Activated CD8-positive, alpha-beta memory T cell treated with anti-CD3 and anti-CD28 coated beads for 1 hour (primary cell): ENCODE measurements at places on chromosomes 5 and 9.
A peak's percentile ranks its signal among the peaks of the same experiment; 100 is the strongest.

- DNase-seq, result no peak
These were observed 2.2 kb downstream of the ZCCHC9 start for GRCh38 chr5:81303563-81303962.

DNA sequence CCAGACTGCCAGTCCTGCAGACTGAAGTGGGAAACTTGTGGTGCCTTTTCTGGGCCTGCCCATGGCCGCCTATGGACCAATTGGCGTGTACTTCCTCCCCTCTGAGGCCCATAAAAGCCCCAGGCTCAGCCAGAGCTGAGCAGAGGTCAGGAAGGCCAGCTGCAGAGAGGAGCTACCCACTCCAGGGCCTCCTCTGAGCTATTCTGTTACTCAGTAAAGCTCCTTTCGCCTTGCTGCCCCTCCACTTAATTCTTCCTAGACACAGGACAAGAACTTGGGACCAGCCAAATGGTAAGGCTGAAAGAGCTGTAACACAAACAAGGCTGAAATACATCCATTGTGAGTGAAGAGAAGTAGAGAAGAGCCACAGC is 106.4 kb downstream of the C9orf50 start:
- DNase-seq, result no peak

GRCh38 chr9:137619240-137620047 is 639 bp downstream of the EHMT1 start:
- no peak for DNase-seq

- no peak for DNase-seq
These were observed 204.2 kb upstream of the PTGER4 start for GRCh38 chr5:40475561-40475960.

- DNase-seq, result no peak
These were observed 189.8 kb downstream of the TLE1 start for GRCh38 chr9:81499594-81499993.

DNA sequence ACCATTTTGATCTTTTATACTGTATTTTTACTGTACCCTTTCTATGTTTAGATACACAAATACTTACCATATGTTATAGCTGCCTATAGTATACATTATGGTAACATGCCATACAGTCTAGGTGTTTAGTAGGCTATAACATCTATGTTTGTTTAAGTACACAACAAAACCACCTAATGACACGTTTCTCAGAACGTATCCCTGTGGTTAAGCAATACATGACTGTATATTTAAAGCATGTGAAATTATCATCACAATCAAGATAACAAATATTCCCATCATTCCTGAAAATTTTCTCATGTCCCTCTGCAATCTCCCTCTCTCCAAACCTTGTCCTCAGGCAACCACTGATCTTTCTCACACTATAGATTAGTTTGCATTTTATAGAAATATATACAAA is 66.4 kb upstream of the SUSD1 start:
- no peak for DNase-seq

GRCh38 chr5:75611311-75612225 is at the start of gene ANKDD1B:
TSS of gene ANKDD1B (plus strand) at chr5:75611453. CDS start at chr5:75611635, 182 bp downstream.
- no peak for DNase-seq

GRCh38 chr9:93677641-93678136 is 101.3 kb downstream of the PHF2 start:
- no peak for DNase-seq

- peak; percentile 1 for DNase-seq
These were observed 99.2 kb upstream of the IQGAP2 start for GRCh38 chr5:76303921-76304320.

GRCh38 chr9:126953041-126953809 is 38.6 kb downstream of the RALGPS1 start:
- DNase-seq, result no peak
